Activated CD4-positive, alpha-beta memory T cell treated with anti-CD3 and anti-CD28 coated beads for 36 hours (primary cell): ENCODE measurements at places on chromosomes 6 and 20.

- no peak for DNase-seq
Measured at GRCh38 chr6:139296927-139297326, 5.1 kb upstream of the TXLNB start.

- DNase-seq = no peak
Measured at GRCh38 chr6:40822619-40823018, 216.4 kb downstream of the UNC5CL start.

GRCh38 chr20:22581437-22582385 lies 2.7 kb downstream of the FOXA2 start:
- DNase-seq = no peak

GRCh38 chr20:37714978-37715672 lies 21.3 kb downstream of the CTNNBL1 start:
- DNase-seq = no peak

- DNase-seq = no peak
Measured at GRCh38 chr20:37828684-37829083, 74.2 kb upstream of the VSTM2L start.

DNA sequence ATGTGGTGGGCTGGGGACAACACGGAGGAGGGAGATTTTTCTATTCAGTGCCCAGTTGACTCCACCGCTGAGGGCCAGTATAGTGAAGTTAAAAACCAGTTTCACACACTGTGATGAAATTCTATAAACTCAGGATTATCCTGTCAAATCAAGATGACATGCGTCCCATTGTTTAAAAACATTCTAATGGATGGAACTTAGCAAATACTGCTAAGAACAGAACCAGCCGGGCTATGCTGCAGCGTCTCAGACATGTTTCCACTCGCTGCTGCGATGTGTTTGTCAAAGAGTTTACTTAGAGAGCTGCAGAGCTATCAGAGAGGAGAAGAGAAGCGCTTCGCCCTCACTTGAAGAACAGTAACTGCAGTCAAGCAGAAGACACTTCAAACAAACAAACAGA lies 212.6 kb upstream of the FOXQ1 start:
- no peak for DNase-seq

DNA sequence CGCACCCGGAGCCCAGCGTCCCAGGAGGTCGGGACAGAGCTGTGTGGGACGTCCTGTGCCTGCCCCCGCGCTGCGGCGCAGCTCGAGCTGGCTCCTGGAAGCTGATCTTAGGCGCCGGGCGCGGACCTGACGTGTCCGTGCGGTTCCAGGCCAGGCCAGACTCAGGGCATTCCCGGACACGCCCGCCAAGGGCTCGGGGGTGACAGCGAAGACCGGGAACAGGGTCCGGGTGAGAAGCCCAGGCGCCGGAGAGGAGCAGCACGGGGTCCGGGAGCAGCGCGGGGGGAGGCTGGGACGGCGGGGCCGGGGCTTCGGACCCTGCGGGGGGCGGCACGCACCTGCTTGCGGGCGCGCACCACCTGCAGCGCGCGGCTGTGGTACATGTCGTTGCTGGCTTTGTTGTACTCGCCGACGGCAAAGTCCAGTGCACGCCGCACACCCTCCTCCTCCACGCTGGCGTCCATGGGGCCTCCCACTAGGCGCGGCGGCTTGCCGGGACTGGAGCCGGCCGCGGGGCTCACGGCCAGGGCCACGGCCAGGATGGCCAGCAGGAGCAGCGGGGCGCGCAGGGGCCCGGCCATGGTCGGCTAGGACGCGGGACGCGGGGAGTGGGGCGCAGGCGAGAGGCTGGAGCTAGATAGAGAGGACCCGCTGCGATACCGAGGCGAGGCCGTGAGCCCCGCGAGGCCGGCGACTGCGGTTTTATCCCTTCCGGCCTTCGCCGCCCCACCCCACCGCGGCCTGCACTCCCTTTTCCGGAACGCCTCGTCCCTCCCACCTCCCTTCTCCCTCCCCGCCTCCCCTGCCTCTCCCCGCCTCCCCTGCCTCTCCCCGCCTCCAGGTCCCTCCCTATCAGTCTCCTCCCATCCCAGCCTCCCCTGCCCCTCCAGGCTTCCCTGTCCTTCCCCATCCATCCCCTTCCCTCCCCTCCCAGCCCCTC lies at the start of gene CST3:
CST3 (minus strand) TSS at position 674 of the 940 bp plus-strand sequence; CDS start at position 581, 93 bp downstream.
- DNase-seq = no peak
